Activated T-cell treated with anti-CD3 and anti-CD28 coated beads, Interleukin-2, amount 50 U/mL, for 72 hours (primary cell): ENCODE measurements at places on chromosomes 5 and 9.

- no peak for DNase-seq
These were observed 144.9 kb downstream of the ALDH1A1 start for GRCh38 chr9:72807765-72808445.

DNA sequence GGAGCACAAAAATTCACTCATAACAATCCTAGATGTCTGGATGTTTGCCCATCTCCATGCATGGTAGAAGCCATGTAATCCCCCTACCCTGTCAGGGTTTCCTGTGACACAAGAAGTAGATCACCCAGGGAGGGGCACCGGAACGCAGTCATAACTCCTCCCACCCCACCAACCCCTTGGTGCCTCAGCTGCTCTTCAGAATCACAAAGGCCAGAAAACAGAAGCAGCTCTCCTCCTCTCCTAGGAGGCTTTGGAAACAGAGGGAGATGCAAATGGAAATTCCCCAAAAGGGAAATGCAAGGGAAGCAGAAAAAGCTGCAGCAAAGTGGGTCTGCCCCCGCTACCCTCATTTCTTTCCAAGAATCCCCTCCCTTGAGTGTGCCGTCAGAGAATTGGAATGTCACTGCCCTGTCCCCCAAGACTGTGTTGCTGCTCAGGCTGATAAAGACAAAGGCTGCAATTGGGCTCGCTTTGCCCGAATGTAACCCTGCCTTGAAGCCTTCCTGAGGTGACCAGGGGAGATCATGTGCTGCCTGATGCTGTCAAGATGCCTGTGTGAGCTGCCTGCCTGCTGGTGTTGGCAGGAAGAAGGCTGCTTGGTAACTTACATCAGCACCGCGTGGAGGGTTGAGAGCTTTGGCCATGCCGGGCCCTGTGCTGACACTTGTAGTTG, 65.5 kb upstream of the ABCA1 start:
- DNase-seq, result peak; percentile 47

GRCh38 chr5:115542086-115542485, 2.5 kb downstream of the FEM1C start:
- DNase-seq, result no peak

GRCh38 chr9:110531776-110532175, 47.8 kb downstream of the SVEP1 start:
- no peak for DNase-seq

- DNase-seq, result no peak
These were observed 548.3 kb downstream of the SEMA5A start for GRCh38 chr5:8997542-8998070.

DNA sequence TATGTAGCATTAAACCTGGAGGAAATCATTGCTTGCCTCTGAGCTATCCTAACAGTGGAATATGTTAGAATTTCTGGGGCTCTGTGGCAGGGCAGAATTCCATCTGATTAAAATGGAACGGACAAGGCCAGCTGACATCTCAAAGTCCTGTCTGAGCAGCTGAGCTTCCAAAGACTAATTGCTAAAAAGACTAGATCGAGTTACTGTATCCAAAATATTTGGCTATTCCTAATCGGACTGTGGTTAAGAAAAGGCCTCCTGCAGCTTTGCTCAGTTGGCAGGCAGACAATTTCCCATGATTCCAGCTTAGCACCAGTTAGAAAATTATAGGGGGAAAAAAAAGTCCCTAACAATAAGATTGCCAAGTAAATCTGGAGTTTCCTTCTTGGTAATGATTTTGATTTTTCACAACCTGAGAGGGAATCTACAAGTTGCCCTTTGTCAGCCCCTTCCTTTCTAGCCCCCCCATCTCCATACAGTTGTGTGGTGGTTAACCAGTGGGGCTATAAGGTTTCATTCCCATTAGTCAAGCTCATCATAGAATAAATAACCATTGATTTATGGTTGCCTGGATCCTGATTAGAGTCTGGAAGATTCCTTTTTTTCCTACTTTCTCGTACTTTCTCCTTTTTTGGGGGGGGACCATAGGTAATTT, 26.4 kb downstream of the PTGR1 start:
- no peak for DNase-seq

- DNase-seq, result no peak
These were observed 242.0 kb upstream of the TRPM3 start for GRCh38 chr9:71363286-71363961.

GRCh38 chr9:137494550-137495351, 35.6 kb upstream of the NSMF start:
- DNase-seq, result no peak

DNA sequence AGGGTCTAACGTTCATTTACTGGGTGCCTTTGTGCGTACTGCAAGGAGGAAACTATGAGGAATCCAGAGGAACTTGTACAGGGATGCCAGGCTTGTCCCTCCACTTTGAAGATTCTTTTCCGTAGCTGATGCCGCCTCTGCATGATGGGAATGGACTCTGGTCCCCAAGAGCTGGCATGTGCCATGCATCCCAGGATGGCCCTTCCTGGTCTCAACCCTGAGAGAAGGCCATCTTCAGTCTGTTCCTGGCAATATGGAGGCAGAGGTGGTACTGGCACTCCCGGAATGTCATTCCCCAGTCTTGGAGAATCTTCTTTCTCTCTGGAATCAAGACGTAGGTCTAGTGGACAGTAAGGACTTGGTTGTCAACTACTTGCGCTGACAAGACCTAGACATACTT, 61.5 kb downstream of the BASP1 start:
- no peak for DNase-seq
